ENCODE measurements at places on chromosomes 16 and 17.

DNA sequence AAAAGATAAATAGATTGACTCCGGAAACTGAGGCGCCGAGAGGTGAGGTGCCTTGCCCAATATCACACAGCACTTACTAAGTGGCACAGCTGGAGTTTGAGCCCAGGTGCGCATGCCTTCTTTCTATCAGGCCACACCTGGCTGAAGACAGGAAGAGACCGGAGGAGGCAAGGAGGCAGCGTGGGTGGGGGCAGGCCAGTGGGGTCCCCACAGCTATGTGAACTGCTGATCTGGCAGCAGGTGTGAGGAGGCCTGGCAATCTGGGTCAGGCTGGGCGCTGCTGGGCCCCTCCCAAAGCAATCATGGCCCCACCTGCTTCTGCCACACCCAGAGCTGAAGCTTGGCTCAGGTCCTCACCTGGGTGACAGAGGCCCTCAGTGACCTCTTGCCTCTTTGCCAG lies 1.9 kb upstream of the GDPD3 start:
- no peak for DNase-seq

GRCh38 chr17:76824093-76824492 lies 44.1 kb upstream of the MGAT5B start:
- no peak for DNase-seq

- no peak for DNase-seq
Measured at GRCh38 chr17:12485361-12485906, 180.3 kb upstream of the MYOCD start.

DNA sequence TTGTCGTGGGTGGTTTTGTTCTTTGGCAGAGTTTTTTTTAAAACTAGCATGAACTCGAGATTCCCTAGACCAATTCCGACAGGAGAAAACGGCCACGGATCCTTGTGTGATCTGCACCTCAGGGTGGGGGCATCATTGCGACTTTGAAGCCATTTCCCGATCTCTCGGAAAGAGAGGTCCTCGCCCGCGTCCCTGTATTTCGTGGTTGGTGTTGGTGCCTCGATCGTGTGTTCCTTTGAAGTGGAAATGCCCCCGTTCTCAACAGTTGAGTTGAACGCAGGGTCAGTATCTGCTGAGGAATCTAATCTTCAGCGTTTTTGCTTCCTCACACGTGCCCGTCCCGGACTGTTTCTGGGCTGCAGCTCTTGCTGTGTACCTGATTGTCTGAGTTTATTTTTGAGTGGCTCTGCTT lies 1.1 kb downstream of the CRAMP1 start:
- DNase-seq = no peak

DNA sequence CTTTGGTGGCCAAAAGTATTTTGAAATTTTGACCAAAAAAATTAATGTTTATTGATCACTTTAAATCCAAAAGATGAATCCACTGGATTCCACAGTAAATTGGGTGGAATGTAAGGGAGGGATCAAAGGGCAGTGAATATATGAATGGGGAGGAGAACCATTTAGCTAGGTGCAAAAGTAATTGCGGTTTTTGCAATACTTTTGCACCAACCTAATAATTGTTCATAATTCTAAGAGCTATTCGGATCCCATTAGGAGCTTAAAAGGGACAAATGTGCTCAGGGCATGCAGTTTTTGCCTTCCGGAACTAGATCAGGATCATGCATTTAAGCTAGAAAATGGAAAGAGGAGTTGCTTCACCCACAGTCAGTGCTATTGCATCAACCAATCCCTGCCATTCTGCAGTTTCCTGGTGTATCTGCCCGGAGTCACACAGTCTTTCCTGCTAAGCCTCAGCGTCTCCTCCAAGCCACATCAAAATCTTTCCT lies at the start of gene LPO:
Gene LPO, plus strand, starts transcription at position 438 of the 488 bp plus-strand sequence. CDS start 4,396 bp downstream, outside the sequence.
- DNase-seq = no peak

DNA sequence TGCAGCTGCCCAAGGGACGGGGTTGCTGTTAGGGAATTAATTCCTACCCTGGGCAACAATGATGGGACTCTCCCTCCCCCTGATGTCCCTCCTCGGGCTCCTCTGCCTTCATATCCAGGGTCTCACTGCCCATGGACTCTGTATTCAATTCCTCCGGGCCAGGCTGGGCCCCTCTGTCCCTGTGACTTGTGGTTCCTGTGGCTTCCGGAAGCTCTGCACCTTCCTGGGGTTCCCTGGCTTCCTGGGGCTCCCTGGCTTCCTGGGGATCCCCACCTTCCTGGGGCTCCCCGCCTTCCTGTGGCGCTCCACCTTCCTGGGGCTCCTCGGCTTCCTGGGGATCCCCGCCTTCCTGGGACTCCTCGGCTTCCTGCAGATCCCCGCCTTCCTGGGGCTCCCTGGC lies 35.2 kb downstream of the SRL start:
- DNase-seq = no peak

GRCh38 chr17:68613739-68614298 lies 12.7 kb upstream of the FAM20A start:
- DNase-seq = no peak

DNA sequence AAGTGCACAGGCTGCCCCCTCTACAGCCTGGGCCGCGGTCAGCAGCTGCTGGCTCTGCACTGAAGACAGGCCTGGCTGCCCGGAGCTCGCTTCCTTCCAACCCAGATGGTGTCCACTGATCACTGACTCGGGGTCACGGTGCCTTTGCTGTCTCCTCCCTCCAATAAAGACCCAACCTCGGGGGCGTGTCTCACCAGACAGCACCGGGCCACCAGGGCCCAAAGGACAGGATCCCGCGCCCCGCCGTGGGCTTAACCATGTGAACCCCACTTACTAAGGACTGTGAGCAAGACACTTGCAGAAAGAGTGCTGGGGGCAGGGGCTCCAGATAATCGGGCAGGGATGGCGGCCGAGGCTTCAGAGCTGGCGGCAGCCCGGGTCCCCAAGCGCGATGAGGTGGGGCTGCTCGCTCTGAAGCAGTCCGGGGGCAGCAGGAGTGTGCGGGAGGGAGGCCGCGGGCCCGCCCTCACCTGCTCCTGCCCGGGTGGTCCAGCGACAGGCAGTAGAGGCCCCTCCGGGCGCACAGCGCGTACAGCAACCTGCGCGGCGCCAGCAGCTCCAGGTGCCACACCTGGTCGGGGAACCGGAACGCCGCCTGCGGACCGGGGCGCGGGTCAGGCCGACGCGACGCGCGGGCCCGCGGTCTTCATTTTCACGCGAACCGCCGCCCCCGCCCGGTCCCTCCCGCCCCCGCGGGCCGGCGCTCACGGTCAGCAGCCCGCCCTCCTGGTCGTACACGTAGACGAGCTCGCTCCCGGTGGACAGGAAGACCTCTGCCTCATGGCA lies 502 bp downstream of the FAAP100 start:
- DNase-seq = no peak

- DNase-seq = no peak
Measured at GRCh38 chr16:27543801-27544200, 5.9 kb downstream of the GTF3C1 start.

DNA sequence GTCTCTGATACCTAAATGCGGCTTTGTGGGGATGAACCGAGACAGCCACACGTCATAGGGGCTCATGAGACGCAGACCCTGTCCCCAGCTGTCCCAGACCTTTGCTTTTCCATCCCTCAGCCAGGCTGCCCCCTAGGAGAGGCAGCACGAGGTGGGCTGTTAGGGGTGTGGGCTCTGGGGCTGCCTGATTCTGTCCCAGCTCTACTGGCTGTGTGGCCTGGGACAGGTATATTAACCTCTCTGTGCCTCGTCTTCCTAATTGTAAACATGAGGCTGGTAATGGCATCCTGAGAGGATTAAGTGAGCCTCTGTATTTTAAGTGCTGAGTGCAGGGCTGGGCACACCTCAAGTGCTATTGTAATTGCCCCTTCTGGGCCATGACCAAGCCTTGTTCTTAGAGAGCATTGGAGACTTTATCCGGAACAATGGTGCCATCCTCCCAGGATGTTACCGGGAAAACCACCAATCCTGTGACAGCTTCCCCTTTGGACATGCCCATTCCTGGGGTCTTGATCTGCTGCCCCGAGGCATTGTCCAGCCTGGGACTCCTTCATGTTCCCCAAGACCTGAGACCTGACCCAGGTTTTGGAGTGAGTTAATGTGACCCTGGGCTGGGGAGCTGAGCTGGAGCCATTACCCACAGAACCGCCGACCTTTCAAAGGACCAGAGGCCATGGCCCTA lies 5.1 kb downstream of the ADGRG1 start:
- DNase-seq = no peak

DNA sequence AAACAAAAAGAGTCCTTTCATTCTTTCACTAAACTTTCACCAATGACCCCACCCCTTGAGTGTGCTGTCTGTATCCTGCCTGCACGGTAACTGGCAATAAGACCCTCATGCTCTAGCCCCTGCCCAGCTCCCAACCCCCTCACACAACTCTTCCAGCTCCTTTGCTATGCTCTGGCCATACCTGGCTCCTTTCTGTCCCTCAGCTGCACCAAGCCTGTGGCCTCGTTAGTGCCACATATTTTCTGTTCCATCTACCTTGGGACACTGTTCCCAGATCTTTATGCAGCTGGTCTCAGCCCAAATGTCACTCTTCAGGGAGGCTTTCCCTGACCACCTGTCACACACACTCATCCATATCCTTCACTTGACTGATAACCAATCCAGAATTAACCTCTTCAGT lies 47.3 kb downstream of the C16orf82 start:
- no peak for DNase-seq

GRCh38 chr17:55632893-55633292 lies 89.8 kb downstream of the TMEM100 start:
- no peak for DNase-seq

GRCh38 chr17:679491-679890 lies 35.1 kb downstream of the VPS53 start:
- no peak for DNase-seq

- peak; percentile 60 for DNase-seq
Measured at GRCh38 chr17:63834431-63835166, 7.1 kb upstream of the FTSJ3 start.

DNA sequence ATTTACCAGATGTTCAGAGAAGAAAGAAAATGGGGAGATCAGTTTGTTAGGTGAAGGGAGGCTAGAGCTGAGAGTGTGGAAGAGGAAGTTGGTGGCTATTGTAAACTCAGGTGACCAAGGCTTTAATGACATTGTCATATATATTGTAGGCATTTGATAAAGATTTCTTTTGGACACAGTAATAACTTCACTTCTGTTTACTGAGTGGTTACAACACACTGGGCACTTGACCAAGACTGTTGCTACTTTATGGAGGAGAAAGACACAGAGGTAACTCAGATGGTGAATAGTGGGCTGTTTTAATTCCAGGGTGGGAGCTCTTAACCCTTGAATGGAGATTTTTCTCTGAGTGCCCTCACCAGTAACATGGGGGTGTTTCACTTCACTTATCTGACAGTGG lies 46.0 kb downstream of the TNRC6A start:
- DNase-seq = no peak

GRCh38 chr16:79801646-79802045 lies 201.1 kb upstream of the MAF start:
- DNase-seq = no peak

- DNase-seq = peak; percentile 82
Measured at GRCh38 chr16:2715519-2715918, 4.5 kb downstream of the PRSS27 start.

- DNase-seq = no peak
Measured at GRCh38 chr16:57677622-57678369, 9.7 kb downstream of the ADGRG3 start.

GRCh38 chr17:15261802-15262290 lies 3.3 kb downstream of the PMP22 start:
- no peak for DNase-seq

DNA sequence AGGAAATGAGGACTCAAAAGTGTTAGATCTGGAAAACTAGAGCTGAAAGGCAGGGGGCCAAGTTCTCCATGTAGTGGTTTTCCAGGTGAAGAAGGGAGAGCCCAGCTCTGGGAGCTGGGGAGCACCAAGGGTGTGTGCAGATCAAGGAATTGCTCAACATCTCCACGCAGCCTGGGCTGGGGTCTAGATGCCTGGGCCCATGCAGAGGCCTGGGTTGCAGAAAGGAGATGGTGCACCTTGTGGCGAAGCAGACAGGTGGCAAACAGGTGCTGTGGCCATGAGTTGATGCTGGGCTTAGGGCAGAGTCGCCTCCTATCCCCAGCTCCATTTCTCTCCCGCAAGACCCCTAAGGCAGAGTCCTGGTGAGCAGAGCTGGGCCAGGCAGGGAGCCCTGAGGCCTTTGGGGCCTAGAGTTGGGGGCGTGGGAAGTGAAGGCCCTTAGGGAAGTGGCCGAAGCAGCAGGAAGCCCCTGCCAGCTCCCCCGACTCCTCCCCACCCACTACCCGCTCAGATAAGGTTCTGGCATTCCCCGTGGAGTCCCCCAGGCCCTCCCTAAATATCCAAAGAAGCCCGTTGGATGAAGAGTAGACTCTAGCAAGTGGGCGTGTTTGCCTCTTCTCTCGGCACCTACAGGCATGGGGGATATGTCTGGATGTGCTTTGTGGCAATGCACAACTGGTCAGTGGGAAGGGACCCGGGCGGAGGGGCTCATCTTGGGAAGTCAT lies 777 bp downstream of the FOXN1 start:
- no peak for DNase-seq

DNA sequence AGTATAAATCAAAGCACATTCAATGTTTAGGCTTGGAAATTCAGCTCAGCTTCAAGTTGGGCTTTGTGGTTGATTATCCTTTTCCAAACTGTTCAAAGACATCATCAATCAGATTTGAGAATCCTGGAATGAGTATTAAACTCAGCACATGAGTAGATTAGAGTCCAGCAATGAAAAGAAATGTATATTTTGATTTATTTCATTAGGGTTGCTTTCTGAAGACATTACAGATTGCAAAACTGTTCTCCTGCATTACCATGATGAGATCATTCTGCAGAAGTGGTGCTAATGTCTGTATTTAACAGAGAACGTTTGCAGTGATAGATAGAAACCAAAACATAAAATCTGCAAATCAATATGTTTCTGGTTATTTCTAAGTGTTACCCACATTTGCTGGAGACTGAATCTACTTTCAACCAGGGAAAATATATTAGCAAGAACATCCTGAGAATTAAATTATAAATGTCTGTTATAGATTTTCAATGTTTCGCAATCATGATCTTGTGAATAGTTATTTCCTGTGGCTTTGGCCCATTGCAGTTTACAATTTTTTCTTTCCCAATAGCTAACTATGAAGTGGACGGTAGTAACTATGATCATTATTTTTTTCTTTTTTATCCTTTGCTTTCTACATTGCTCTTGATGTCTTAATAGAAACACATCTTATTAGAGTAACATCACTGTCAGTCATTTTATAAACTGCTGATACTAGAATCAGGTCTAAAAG lies 1125.7 kb upstream of the GOT2 start:
- DNase-seq = no peak

Measured in activated CD4-positive, alpha-beta T cell treated with anti-CD3 and anti-CD28 coated beads, Interleukin-2, amount 50 U/mL, for 1 hour (primary cell).